Left colon (tissue), 2 donors: ENCODE measurements at places on chromosomes 16 and 17. TPM values are rescaled to one million over a fixed set of nuclear protein-coding genes. Genes with fewer than 3 reads are reported as not detected.

DNA sequence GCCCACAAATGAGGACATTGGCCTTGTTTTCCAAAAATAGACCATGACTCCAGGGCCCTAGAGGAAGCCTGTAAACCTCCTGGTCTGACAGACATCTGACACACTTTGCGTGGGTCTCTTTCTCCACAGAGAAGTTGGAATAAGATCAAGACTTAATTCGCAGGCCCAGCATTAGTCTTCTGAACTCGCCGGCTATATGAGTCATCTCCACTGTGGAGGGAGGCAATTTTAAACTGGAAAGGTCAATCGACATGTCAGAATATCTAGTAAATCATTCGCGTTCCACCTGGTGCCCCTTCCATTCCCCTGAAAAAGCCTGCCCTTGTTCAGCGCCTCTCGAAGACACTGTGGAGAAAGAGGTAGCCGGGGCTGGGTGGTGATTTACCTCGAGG is 140.1 kb downstream of the CLEC16A start:
- no peak for DNase-seq

Gene MED13
- 80.3 TPM for total RNA-seq

- DNase-seq, result no peak
These were observed 48.9 kb downstream of the SNX29 start for GRCh38 chr16:12025472-12025871.

DNA sequence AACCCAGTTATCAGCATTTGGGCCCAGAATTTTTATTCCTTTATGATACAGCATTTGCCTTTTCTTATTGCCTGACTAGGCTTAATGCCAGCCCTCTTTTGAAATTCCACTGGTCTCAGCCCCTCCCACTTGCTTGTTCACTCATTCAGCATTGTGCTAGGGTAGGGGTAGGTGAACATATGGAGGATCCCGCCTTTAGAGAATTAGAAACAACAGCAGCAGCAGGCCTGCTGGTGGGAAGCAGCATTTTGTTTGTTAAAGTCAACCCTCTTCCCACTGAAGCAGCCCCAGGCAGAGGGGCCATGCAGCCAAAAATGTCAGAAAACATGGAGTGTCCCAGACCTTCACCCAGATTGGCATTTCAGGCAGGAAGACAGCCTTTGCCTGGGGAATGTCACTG is 1355.2 kb downstream of the CDH8 start:
- DNase-seq, result no peak

Gene CIITA
- total RNA-seq, result 4.9 TPM

Gene P2RX5
- total RNA-seq, result 1.6 TPM

DNA sequence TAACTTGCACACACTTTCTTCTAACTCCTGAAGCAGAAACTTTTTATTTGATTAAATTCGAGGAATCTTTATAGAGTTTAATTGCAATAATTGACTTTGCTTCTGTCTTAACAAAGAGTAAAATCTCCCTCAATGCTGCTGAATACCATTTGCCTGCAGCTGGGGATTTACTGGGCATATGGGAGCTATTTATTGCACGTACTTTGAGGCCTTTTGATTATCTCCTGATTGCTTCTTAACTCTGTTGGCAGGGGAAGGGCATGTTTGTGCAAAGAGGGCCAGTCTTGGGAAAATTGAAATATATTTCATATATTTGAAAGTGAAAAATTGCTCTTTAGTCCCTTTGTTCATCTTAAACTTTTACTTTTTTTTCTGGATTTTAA is 156.8 kb upstream of the CHMP6 start:
- DNase-seq, result no peak

Gene HOXB7
- total RNA-seq, result 26.6 TPM

- no peak for DNase-seq
These were observed 28.5 kb downstream of the TMEM98 start for GRCh38 chr17:32956240-32956970.

GRCh38 chr17:66448026-66448639 is 145.7 kb downstream of the PRKCA start:
- no peak for DNase-seq

- DNase-seq, result no peak
These were observed 551 bp downstream of the WDR81 start for GRCh38 chr17:1724869-1725641.

Gene SLFN14
- total RNA-seq, result not detected

DNA sequence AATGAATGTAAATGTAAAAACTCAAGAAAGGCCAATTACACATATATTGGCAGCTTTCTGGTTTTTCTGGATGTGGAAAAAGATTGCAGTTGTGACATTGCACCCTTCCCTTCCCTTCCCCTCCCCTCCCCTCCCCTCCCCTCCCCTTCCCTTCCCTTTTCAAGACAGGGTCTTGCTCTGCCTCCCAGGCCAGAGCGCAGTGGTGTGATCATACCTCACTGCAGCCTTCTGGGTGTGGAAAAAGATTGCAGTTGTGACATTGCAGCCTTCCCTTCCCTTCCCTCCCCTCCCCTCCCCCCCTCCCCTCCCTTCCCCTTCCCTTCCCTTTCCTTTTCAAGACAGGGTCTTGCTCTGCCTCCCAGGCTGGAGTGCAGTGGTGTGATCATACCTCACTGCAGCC is 41.7 kb downstream of the PIK3R5 start:
- no peak for DNase-seq

GRCh38 chr16:57406881-57407280 is 2.3 kb downstream of the CCL17 start:
- no peak for DNase-seq

Gene ASIC2
- 2.0 TPM for total RNA-seq

DNA sequence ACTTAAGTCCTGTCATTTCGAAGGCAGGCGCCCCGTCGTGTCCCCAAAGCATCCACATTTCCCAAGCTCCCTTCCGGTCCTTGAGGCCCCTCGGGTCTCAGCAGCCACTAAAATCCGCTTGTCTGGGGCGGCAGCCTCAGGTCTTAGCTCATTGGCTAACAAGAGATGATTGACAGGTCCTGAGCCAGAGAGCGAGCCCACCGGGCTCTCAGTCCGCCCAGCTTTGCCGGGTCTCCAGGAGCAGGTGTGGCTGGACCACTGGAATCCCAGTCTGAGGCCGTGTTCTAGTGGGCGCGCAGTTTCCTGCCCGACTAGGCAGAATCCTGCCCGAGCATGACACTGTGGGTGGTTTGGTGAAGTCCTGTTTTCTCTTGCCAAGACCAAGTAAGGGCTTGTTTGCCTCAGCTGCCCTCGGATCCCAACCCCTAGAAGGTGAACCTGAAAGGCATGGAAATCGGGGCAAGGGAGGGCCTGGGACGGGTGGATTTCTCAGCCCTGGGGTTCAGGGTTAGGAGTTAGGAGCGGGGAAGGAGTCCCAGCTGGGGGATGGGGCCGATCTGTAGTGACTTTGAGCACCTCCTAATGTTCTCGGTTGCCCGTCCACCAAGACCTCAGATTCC is 42.8 kb downstream of the MRC2 start:
- DNase-seq, result no peak

- DNase-seq, result no peak
These were observed 91.0 kb upstream of the CBX4 start for GRCh38 chr17:79930062-79930876.

Gene MPV17L
- total RNA-seq, result 7.5 TPM

DNA sequence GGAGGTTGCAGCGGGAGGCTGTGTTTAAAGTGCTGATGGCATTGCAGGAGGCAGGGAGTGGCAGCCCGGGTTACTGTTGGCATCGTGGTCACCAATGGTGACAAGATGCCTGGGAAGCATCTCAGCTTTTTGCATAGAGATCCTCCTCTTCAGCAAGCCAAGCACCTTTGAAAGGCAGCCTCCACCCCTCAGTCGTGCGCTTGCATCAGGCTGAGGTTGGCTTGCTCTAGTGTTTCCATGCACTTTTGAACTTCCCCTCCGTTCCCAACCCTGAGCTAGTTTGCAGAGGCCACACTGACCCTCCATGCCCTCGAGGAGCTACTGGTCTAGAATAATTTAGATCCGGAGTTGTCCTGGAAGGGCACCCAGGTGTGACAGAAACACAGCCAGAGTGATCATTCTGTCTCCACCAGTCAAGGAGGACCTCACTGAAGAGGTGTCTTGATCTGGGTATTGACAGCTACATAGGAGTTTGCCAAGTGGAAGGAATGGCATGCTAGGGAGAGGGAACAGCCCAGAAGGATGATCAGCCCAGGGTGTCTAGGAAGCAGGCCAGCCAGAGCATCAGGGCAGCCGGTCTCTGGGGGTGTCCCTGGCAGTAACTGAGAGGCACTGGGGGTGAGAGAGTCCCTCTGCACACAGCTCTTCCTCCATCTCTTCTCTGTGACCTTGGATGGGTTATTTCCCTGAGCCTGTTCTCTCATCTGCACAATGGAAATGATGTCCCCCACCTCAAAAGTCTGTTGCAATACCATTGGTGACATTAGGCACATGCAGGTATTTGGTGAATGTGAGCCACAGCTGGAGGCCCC is 7.7 kb downstream of the BEAN1 start:
- no peak for DNase-seq
